WTC11 (cell line): ENCODE measurements at places on chromosomes 4 and X.

- no peak for DNase-seq
Observed at GRCh38 chr4:123446865-123447474, 50.4 kb downstream of the SPRY1 start.

DNA sequence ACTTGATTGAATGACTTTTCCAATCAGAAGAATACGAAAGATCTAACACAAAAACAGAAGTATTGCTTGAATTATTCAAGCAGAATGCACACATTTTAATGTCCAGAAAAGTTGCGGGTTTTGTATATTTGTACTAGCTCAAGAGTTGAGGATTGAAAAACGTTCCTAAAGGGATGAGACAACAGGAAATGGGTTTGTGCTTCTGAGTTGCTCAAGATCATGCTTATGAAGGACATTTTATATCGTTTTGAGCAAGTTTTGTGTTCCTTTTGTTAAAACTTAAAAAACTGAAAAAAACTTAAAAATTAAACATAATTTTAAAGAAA, 353 bp upstream of the SMIM10 start:
- no peak for DNase-seq

- DNase-seq: peak; percentile 33
Observed at GRCh38 chr4:22463179-22463578, 52.7 kb downstream of the ADGRA3 start.

DNA sequence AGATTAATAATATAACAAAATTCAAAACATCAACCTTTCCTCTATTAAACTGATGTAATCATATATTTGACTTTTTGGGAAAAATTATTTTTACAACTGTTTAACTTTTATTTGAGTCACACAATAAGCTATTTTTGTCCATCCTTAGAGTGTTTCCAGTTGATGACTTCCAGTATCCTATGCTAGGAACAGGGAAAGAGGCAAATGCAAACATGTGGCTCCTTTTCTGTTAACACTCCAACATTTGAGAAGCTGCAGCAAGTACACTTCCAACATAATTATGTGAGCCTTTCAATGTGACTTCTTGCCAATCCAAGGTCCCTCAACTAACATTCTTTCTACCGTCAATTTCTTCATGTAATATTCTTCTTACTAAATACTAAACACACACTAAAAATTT, 117.7 kb downstream of the PPA2 start:
- no peak for DNase-seq

GRCh38 chr4:139522457-139522856, 33.6 kb downstream of the SETD7 start:
- no peak for DNase-seq

DNA sequence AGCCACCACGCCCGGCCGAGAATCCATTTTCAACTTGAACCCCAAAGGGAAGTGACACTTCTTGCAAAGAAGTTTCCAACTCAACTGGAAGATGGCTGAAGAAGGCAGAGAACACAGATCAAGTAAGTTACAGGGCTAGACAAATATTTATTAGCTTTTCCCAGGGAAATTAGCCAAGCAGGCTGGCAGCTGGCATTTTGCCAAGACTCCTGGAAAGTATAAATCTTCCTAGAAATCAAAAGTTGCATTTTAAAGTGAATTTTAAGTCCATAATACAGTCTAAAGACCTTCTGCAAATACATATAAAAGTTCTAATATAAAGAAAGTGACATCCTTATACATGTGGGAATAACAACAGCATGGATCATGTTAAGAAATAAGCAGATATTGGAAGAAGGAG, 3.4 kb upstream of the MRPL1 start:
- no peak for DNase-seq

- no peak for DNase-seq
Observed at GRCh38 chr4:137514406-137515111, 17.7 kb downstream of the PCDH18 start.

DNA sequence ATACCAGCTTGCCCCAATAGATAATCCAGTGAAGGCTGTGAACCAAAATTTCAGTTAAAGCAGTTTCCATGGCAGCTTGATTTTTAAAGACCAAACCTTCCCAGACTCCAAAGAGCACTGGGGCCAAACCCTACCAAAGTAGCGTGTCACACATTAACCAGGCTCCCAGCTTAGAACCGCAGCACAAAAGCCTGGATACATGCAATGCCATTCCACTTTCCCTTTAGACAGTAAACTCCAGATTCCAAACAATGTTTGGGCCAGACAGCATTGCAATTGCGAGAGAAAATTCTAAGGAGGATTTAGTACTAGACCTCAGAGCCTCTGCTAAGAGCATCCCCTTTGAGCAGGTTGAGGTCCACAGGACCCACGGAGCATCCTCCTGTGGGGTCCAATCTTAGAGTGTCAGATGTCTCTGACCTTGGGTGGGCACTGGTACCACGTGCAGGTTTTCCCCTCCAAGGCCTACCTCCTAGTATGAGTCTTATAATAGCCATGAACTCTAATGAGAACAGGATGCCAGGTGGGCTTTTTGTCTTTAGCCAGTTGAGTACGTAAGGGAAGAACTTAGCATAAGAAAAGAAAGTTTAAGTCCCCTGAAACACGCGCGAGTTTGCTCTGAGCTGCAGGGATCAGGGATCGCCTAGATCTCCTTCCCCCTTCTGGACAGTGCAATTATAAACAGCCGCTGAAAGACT, 38.8 kb downstream of the MGARP start:
- peak; percentile 27 for DNase-seq

- DNase-seq: no peak
Observed at GRCh38 chr4:23614284-23614892, 275.5 kb downstream of the PPARGC1A start.

DNA sequence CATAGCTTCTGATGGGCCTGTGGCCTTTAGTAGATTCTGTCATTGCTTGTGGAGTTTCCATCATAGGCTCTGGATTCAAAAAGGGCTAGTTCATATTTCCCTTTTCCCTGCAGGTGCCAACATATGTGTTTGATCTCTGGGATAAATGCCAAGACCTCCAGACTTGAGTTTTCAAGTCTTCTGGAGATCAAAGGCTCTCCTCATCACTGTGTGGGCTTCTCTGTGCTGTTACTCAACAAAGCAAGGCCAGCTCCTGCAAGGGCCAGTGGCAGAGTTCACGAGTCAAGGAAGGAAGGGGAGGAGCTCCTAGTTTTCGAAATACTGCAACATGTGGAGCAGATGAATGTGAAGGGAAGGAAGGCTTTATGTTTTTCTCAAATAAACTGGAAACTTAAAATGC, 62.7 kb upstream of the SCML1 start:
- no peak for DNase-seq

DNA sequence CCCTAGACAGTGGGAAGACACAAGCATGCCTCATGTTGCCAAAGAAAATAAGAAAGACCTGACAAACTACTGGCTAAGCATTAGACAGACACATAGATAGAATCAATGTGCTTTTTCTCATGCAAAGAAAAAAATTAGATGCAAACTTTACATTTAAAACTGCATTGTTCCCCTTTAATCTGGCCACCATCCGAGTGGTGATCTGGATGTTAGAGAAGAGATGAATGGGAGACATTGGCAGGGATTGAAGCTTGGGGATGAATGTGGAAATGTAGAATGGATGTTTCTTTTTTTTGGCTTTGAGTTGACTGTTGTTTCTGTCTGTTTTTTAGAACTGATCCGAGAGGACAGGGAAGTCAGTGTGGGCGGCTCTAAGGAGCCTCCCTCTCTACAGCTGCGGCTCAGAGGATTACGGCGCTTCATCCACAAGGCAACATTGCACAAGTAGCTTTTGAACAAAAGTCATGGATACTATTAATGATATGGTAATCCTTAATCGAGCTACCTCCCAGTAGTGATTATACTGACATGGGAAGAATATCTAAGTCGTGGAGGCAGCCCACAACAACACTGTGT, 53.0 kb downstream of the HELT start:
- DNase-seq: no peak

DNA sequence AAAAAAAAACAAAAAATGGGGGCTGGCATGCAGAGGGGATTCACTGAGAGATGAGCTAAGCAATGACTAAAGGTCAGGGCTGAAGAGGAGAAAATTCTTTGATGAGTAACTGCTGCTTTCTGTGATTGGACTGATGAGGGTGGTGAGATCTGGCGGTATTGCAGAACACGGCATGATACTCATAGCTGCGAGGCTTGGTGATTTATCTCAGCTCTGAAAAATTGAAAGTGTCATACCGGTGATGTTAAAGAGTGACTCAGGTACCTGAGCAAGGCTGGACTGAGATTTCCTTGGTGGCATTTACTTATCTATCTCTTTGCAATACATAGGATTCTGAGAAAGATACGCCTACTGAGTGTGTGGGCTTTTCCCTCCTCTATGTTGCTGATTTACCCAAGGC, 204.1 kb upstream of the DDX53 start:
- DNase-seq: no peak

DNA sequence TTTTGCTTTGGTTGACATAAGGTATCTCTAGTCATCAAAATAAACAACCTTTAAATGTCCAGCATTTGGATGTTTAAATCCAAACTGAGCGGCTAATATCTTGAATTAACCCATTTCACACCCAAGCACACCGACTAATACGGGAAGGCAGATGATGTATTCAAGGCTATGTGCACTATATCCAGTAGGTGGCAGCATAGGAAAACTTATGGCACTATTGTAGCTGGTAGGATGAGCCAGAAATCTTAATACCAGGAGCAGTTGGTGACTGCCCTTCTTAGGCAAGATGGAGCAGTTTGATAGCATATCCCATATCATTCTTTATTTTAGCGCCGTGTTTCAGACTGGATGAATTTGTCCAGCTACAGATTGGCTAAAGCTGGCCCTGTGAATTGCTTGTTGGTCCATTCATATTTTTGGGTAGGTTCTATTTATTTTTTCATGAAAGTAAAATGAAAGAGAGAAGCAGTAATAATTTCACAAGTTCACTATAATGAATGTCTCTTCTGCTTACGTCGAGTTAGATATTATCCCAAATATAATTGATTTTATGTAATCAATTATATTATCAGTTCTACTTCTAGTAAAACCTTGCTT, 24.4 kb downstream of the UCHL1 start:
- DNase-seq: no peak

DNA sequence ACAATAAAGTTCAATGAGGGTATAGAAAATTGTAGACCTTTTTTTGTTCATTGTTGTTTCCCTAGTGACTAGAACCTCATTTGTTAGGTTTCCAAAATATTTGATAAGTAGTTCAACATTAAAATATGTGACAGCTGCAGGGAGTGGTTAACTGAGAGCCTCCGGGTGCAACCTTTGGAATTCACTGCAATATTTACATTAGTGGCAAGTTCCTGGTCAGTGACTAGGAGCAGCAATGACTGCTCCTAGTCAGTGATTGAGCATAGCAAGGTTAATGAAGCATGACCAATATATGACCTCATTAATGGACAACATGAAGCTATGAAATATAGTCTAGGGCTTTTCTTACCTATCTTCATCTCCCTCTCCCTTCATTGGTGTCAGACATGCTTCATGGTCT, 65.8 kb upstream of the FAM47A start:
- DNase-seq: no peak

- DNase-seq: no peak
Observed at GRCh38 chr4:14125375-14126129, 498.0 kb upstream of the BOD1L1 start.

- DNase-seq: no peak
Observed at GRCh38 chr4:119580293-119580692, 48.3 kb downstream of the PDE5A start.

GRCh38 chr4:120472447-120473131, 405.9 kb upstream of the MAD2L1 start:
- DNase-seq: no peak

DNA sequence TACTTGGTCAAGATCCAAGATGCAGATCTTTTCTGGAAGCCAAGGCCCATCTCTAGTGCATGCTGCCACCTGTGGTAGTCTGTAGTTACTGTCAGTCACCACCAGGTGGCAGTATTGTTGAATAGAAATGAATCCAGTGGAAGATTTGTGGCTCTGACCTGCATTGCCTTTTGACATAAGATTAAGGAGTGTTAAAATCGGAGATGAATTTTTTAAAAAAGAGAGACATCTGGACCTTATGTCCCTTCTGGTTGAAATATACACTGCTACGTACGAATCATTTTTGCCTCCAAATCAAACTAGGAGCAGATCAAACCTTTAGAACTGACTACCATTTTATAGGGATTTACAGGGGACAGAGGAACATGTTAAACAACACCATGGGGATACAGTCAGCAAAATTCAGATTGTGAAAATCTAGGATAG, 46.9 kb upstream of the RHOH start:
- DNase-seq: peak; percentile 61

DNA sequence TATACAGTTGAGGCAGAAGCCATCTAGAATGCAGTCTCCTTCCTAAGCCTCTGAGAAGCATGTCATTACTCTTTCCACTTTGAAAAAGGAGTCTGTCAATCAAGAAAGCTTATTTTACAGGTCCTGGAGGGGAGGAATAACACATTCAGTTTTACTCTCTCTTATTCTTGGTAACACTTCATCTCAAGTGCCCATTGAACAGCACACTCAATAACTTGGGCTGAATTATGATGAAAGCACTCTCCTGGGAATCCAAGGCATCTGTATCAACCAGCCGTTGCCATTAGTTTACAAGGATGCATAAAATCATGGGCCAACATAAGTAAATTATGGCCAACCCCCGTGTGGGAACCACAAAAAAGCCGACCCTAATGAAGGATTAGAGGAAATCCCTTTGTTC, 282.4 kb downstream of the C4orf33 start:
- DNase-seq: no peak

GRCh38 chrX:140501321-140501720, 3.5 kb downstream of the SOX3 start:
- no peak for DNase-seq

- DNase-seq: no peak
Observed at GRCh38 chrX:20427173-20427770, 160.6 kb upstream of the RPS6KA3 start.

DNA sequence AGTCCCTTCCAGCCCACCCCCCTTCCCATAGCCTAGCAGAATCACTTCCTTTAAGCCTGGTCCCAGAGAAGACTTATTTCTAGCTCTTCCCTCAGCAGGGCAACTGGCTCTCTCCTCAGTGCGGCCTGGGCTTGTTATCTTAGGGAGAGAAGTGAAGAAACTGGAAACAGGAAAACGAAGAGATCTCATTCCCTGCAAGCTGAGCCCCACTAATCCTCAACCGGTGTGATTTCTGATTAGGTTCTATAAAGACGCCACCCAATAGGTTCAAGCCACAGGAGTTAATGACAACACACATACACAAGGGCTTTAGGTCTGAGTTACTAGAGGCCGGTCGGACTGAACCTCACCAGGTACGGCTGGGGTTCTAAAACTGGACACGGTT, 3.2 kb downstream of the GSX2 start:
- no peak for DNase-seq

GRCh38 chr4:68865188-68865638, 49.4 kb downstream of the UGT2B10 start:
- no peak for DNase-seq

DNA sequence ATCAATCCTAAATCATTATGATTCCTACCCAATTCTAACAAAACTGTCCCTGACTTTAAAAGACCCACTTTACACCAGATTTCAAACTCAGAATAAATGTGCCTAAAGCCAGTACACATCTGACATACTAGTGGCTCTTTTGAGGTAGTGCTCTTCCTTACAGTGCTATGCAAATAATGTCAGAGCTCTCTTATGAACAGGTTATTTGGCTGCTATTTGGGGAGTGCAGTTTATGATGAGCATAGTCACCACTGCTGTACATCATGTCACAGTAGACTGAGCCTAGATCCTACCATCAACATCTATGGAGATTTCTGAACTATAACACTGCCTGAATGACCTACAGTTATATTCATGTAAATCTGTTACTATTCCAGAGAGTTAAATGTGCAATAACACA, 50.4 kb upstream of the PAGE5 start:
- no peak for DNase-seq

- DNase-seq: no peak
Observed at GRCh38 chrX:48003367-48003757, 427 bp downstream of the ZNF182 start.

- DNase-seq: peak; percentile 76
Observed at GRCh38 chr4:4334798-4335520, 44.9 kb downstream of the ZBTB49 start.
